ENCODE measurements at places on chromosomes 6 and 20. TPM values are rescaled to one million over a fixed set of nuclear protein-coding genes. Genes with fewer than 3 reads are reported as not detected.

DNA sequence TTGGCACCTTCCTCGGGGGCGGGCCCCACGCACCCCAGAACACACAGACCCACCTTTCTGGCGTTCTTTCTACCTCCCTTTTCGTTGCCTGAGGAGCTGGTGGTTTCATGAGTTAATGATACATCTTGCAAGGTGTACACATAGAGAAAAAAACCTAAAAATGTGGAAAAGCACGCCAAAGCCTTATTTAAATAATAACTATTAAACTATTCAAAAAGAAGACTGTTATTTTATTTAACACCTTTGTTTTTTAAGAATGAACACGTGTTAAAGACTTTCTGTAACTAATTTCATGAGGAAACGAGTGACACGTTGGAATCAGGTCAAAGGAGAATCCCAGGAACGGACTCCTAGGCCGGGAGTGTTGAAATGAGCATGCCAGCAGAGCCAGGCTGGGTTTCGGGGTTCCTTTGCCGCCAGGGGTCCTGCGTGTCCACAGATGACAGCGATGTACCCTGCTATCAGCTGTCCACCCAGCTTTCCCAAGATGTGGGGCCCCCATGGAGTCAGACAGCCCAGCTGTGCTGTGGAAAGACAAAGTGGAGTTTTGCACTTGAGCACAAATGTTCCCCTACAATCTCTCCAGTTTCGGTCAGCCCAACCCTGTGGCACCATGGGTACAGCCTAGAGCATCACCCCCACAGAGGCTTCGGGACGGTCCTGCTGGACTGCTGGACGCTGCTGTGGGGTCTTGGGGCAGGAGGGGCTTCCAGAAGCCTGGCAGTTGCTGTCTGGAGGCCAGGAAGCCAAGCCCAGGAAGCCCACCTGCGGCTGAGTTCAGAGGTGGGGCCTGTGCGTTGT lies 16.1 kb downstream of the SLC17A9 start:
- H3K36me3 ChIP-seq = no peaks in the 10 kb centered on the region
- no peak overlapping the region for H3K27ac ChIP-seq
- peaks cover 13% of the 10 kb centered on the region for H3K4me1 ChIP-seq
- H3K4me3 ChIP-seq = no peak overlapping the region
- peaks cover 21% of the 10 kb centered on the region for H3K27me3 ChIP-seq

DNA sequence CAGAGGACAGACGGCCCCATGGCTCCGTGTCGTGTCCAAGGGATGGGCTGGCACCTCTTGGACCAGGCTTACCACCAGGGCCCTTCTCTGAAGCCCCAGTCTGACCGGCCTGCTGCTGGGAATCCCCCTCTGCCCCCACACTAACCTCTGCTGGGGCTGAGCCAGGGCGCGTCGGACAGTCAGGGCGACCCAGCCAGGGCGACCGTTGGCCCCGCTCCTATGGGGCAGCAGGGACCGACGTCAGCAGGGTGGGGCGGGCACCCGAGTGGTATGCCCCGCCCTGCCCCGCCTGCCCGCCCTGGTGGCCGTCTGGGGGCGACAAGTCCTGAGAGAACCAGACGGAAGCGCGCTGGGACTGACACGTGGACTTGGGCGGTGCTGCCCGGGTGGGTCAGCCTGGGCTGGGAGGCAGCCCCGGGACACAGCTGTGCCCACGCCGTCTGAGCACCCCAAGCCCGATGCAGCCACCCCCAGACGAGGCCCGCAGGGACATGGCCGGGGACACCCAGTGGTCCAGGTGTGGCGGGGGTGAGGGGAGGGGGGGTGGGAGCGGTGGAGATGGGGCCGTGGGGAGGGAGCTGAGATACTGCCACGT lies at the start of gene SLC17A9:
Gene SLC17A9 (plus strand): TSS at position 337 of the 595 bp plus-strand sequence. CDS start 122 bp downstream, at position 459.
- peaks cover 29% of the 10 kb centered on the region for H3K4me1 ChIP-seq
- peak within 1 kb of the TSS; percentile 66 for H3K4me3 ChIP-seq
- no peaks in the 10 kb centered on the region for H3K27me3 ChIP-seq
- DNase-seq = peak; percentile 50
- H3K36me3 ChIP-seq = peaks cover 32% of the 10 kb centered on the region
- peak within 1 kb of the TSS; percentile 87 for H3K27ac ChIP-seq

DNA sequence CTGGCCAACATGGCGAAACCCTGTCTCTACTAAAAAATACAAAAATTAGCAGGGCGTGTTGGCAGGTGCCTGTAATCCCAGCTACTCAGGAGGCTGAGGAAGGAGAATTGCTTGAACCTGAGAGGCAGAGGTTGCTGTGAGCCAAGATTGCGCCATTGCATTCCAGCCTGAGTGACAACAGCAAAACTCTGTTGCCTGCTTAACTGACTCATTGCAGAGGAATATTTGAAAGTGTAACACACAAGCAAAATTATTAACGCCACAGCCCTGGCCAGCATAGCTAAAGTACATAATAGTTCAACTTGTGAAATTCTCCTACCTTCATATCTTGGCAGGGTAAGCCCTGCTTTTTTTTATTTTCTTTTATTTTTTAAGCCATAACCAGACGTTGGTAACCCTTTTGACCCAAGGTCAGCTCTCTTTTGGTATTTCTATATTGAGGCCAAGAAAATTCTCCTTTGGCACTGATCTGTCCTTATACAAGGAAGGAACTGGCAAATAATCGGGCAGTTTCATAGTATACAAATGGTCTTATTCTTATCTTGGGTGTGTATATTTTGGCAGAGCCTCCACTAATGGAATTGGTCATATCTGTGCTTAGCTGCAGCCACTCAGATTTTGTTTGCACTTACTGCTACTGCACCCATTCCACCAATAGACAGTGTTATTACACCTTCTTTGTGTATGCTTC lies 4.0 kb upstream of the ADGRF5 start:
- H3K4me1 ChIP-seq = no peaks in the 10 kb centered on the region
- no peak for DNase-seq
- no peaks in the 10 kb centered on the region for H3K36me3 ChIP-seq

- H3K4me3 ChIP-seq = no peak overlapping the region
- no peaks in the 10 kb centered on the region for H3K27me3 ChIP-seq
- peaks cover 37% of the 10 kb centered on the region for H3K36me3 ChIP-seq
- DNase-seq = no peak
Observed at GRCh38 chr20:2889209-2889608, 15.9 kb downstream of the PTPRA start.

GRCh38 chr6:168129292-168130167 lies 50.5 kb upstream of the FRMD1 start:
- peaks cover 17% of the 10 kb centered on the region for H3K27me3 ChIP-seq
- H3K4me1 ChIP-seq = no peaks in the 10 kb centered on the region
- no peak overlapping the region for H3K4me3 ChIP-seq
- H3K36me3 ChIP-seq = no peaks in the 10 kb centered on the region

DNA sequence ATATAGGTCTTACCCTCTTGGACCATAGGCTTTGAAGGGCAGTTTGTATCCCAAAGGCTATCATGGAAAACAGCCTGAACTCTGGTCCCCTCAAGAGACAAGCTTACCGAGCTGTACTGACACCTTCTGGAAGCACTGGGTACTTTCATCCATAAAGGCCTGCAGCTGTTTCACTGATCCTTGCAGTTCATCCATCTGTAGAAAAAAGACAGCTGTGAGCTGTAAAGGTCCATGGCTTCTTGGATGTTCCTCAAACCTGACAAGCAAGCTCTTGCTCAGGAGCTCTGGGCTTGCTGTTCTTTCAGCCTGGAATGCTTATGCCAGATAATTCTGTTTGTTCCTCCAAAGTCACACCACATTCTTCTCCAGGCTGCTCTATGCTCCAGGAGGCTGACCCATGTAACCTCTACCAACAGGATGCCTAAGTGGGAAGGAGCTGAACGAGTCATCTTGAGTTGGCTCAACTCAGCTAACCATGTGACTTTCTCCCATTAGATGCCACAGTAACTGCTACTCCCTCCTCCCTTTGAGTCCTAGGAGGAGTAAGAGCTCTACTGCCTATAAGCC lies 8.8 kb upstream of the NDRG3 start:
- peaks cover 15% of the 10 kb centered on the region for H3K4me1 ChIP-seq
- no peak overlapping the region for H3K4me3 ChIP-seq
- H3K36me3 ChIP-seq = peaks cover 56% of the 10 kb centered on the region
- no peaks in the 10 kb centered on the region for H3K27me3 ChIP-seq

DNA sequence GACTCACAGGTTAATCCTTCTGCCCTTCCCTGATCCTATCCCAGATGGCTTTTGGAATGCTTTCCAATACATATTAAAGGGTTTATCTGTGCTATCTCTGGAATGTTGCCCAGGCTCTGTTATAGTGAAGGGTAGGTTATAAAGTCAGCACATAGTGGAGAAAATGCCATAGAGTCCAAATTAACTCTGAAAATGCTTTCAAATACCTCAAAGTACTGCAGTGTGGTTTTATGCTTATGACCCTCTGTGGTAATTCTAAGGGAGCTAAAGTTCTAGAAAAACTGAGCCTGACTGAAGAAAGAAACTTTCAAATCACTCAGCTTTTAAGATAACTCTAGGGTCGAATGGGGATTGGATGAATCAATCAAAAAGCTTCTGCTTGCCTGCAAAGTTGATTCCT lies 159.8 kb downstream of the PLCB1 start:
- H3K4me1 ChIP-seq = no peaks in the 10 kb centered on the region
- no peak for DNase-seq
- H3K4me3 ChIP-seq = no peak overlapping the region
- no peaks in the 10 kb centered on the region for H3K36me3 ChIP-seq
- no peak overlapping the region for H3K27ac ChIP-seq
- H3K27me3 ChIP-seq = no peaks in the 10 kb centered on the region

GRCh38 chr20:35042268-35042667 lies 50.3 kb downstream of the TRPC4AP start:
- no peaks in the 10 kb centered on the region for H3K27me3 ChIP-seq
- H3K27ac ChIP-seq = no peak overlapping the region
- H3K36me3 ChIP-seq = peaks cover 46% of the 10 kb centered on the region
- H3K4me1 ChIP-seq = peaks cover 14% of the 10 kb centered on the region

GRCh38 chr6:72857791-72858585 lies 236.1 kb downstream of the KCNQ5 start:
- no peak overlapping the region for H3K27ac ChIP-seq
- H3K4me1 ChIP-seq = peaks cover 7% of the 10 kb centered on the region
- H3K27me3 ChIP-seq = no peaks in the 10 kb centered on the region
- H3K4me3 ChIP-seq = no peak overlapping the region

- no peaks in the 10 kb centered on the region for H3K27me3 ChIP-seq
- H3K27ac ChIP-seq = no peak overlapping the region
- H3K4me1 ChIP-seq = peaks cover 13% of the 10 kb centered on the region
- H3K36me3 ChIP-seq = no peaks in the 10 kb centered on the region
Observed at GRCh38 chr6:156154896-156155295, 622.3 kb upstream of the ARID1B start.

- H3K4me3 ChIP-seq = no peak overlapping the region
- H3K27ac ChIP-seq = no peak overlapping the region
- H3K4me1 ChIP-seq = peaks cover 58% of the 10 kb centered on the region
- H3K36me3 ChIP-seq = peaks cover 23% of the 10 kb centered on the region
- H3K27me3 ChIP-seq = no peaks in the 10 kb centered on the region
Observed at GRCh38 chr20:47544240-47544639, 42.6 kb downstream of the NCOA3 start.

GRCh38 chr6:39416728-39417127 lies 94.2 kb upstream of the KCNK16 start:
- H3K36me3 ChIP-seq = no peaks in the 10 kb centered on the region
- no peaks in the 10 kb centered on the region for H3K27me3 ChIP-seq
- no peaks in the 10 kb centered on the region for H3K4me1 ChIP-seq
- no peak for DNase-seq
- no peak overlapping the region for H3K27ac ChIP-seq

- H3K36me3 ChIP-seq = no peaks in the 10 kb centered on the region
- H3K4me1 ChIP-seq = peaks cover 4% of the 10 kb centered on the region
- peaks cover 56% of the 10 kb centered on the region for H3K27me3 ChIP-seq
- no peak overlapping the region for H3K4me3 ChIP-seq
- no peak for DNase-seq
Observed at GRCh38 chr6:5082487-5083306, 2.4 kb upstream of the PPP1R3G start.

DNA sequence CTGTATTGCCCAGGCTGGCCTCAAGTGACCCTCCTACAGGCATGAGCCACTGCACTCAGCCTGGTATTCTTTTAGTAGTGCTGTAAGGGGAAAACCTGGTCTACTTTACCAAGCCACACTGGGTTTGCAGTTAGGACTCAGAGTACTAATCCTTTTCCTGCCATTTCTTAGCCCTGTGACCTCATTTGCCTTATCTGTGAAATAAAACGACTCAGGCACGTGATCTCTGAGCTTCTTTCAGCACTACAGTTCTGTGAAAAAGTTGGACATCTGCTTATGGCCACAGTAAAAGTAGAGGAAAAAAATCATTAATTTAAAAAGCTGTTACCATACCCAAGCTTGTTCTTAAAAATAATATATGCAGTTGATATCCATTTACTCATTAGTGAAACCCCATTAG lies 1007.5 kb downstream of the KIF16B start:
- H3K27ac ChIP-seq = no peak overlapping the region
- no peaks in the 10 kb centered on the region for H3K4me1 ChIP-seq
- no peaks in the 10 kb centered on the region for H3K36me3 ChIP-seq
- DNase-seq = no peak

DNA sequence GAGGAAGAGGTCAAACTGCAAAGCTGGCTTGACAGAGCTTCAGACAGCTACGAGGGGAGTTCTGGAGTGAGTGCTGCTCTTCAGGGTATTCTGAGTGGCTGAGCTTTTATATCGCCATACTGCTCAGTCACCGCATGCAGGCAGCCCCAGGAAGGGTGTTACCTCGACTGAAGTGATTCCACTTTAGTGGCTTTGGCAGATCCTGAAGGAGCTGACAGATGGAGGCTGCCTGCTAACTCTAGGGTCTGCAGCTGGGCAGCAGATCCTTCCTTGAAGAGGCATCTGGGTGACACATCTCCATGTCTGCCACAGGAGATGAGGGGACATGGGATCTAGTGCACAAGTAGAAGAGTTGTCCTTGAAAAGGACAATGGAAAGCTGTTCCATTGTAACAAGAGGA lies 3.7 kb upstream of the DEK start:
- H3K4me3 ChIP-seq = no peak overlapping the region
- no peak for DNase-seq
- H3K4me1 ChIP-seq = peaks cover 10% of the 10 kb centered on the region
- H3K27me3 ChIP-seq = peaks cover 7% of the 10 kb centered on the region
- no peak overlapping the region for H3K27ac ChIP-seq

- no peak overlapping the region for H3K27ac ChIP-seq
- H3K4me3 ChIP-seq = no peak overlapping the region
- DNase-seq = no peak
- H3K27me3 ChIP-seq = peaks cover 14% of the 10 kb centered on the region
- no peaks in the 10 kb centered on the region for H3K4me1 ChIP-seq
- H3K36me3 ChIP-seq = no peaks in the 10 kb centered on the region
Observed at GRCh38 chr6:33992191-33992590, 153.7 kb downstream of the GRM4 start.

- H3K27me3 ChIP-seq = peaks cover 41% of the 10 kb centered on the region
- H3K4me3 ChIP-seq = no peak within 1 kb of the TSS
- no peak for DNase-seq
- H3K36me3 ChIP-seq = no peaks in the 10 kb centered on the region
- H3K4me1 ChIP-seq = no peaks in the 10 kb centered on the region
Observed at GRCh38 chr20:54475334-54476168, at the start of gene DOK5. DOK5 (plus strand) TSS chr20:54475593; CDS start chr20:54475947, 354 bp downstream.

GRCh38 chr6:44660561-44661220 lies 273.2 kb downstream of the CDC5L start:
- peaks cover 3% of the 10 kb centered on the region for H3K36me3 ChIP-seq
- DNase-seq = no peak
- H3K27me3 ChIP-seq = no peaks in the 10 kb centered on the region
- no peak overlapping the region for H3K27ac ChIP-seq

- H3K27ac ChIP-seq = no peak overlapping the region
- no peaks in the 10 kb centered on the region for H3K4me1 ChIP-seq
- DNase-seq = no peak
Observed at GRCh38 chr20:3645309-3646066, 17.7 kb downstream of the GFRA4 start.

The GABRR2 gene
- 0.78 TPM for total RNA-seq

The LAMA2 gene
- total RNA-seq = 0.15 TPM

The TFEB gene
- total RNA-seq = 15.0 TPM

The GMPR gene
- total RNA-seq = 3.4 TPM

The SEL1L2 gene
- total RNA-seq = not detected

The NRSN1 gene
- not detected for total RNA-seq

The RBL1 gene
- 45.6 TPM for total RNA-seq

The CDH22 gene
- total RNA-seq = not detected

The RSPO3 gene
- not detected for total RNA-seq
